ENCODE measurements at places on chromosomes 6 and 20.

DNA sequence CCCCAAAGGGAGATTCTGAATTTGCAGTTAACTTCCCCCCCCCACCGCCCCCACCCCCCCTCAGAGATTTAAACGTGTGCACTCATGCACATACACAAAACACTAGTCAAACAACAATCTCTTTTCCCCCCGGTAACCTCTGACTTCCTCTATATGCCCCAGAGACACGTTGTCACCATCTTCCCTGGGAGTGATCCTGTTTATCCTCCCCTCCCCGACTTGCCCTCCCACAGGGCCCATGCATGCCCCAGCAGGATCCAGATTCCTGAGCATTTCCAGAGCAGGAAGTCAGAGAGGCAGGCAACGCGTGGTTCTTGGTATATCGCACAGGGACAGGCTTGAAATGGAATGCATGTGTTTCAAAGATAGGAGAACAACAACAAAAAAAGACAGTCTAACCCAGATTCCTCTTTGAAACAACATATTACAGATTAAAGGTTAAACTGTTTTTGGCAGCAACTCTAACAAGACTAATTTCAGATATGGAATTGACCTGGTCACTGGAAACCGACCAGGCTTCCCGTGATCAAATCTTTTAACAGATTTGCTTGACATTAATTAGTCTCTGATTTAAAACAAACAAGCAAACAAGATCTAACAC, 1.3 kb downstream of the BLCAP start:
- no peak for DNase-seq

- DNase-seq: no peak
Measured at GRCh38 chr6:114049367-114049966, 78.5 kb upstream of the HDAC2 start.

DNA sequence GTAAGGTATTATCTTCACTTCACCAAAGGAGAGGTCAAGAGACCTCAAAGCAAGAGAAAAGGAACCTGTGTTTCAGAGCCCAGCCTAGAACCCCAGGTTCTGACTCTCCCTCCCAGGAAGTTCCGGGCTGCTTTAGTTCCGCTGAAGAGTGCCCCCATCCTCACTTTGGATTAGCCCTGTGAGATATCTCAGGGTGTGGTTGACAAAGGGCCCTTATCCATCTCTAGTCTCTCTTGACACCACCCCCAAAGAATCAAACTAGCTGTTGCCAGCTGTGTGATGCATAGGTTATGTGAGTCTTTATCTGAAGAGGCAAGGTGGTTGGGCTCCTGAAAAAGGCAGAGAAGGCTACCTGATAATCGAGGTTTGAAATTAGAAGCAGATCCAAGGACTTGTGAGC, 20.6 kb downstream of the BRPF3 start:
- no peak for DNase-seq

- peak; percentile 80 for DNase-seq
Measured at GRCh38 chr6:89281779-89282246, 33.3 kb downstream of the GABRR2 start.

- DNase-seq: peak; percentile 83
Measured at GRCh38 chr6:37051138-37052026, 45.9 kb downstream of the FGD2 start.

- DNase-seq: no peak
Measured at GRCh38 chr6:13457577-13457976, 29.8 kb downstream of the GFOD1 start.

DNA sequence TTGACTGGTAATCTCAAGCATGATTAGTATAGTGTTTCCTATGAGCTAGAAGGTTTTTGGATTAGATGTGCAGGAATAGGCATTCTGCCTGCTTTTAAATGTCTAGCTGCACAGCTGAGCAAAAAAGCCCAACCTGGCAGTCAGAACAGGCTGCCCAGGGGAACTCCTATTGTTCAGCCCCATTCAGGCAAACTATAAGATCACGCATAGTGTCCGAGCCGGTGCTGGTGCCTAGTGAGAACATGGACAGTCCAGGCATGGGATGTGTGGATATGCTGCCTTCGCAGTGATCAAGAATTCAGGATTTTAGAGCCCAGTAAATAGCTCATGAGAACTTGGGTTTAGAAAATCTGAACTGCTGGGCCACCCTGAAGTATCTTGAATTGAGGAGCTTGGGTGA, 348.8 kb downstream of the UTRN start:
- no peak for DNase-seq

DNA sequence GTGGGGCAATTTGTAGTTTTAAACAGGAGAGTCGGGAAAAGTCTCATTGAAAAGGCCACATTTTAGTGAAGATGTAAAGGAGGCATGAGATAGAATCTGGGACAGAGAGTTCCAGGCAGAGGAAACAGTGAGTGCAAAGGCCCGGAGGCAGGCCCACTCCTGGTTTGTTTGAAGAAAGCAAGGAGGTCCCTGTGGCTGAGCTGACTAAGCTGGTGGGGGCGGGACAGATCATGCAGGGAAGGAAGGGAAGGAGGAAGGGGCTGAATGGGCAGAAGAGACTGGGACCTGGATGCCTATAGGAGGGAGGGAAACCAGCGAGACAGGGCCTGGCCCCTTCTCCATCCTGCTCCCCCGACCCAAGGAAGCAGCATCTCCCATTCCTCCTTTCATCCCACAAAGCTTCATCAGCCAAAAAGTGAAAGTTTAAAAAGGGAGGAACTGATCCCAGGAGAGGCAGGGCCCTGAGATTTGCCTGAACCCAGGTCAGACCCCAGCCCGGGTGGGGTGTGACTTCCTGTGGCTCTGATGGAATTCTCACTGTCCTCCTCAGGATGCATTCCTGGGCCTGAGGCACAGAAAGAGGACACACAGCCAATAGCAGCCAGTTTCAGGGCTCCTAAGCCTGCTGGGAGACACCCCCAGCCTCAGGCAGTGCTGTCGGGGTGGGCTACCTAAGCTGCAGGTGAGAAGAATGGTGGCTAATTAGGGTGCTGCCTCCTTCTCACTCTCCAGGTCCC, 54.2 kb upstream of the SIRPA start:
- no peak for DNase-seq

DNA sequence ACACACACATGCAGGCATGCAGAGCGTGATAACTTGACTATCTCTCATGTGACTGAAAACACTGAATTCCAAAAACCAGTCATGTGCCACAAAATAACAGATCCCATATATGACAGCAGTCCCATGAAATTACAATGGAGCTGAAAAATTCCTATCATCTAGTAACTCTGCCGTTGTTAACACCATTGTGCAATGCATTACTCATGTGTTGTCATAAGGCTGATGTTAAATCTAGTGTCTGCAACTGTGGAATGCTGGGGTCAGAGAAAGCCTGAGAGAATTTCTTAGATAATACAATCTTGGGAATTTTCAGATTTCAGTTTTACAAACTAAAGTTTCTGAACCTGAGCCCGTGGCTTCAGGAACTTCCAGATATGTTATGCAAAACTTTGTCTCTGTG, 70.2 kb downstream of the LYRM4 start:
- DNase-seq: no peak

DNA sequence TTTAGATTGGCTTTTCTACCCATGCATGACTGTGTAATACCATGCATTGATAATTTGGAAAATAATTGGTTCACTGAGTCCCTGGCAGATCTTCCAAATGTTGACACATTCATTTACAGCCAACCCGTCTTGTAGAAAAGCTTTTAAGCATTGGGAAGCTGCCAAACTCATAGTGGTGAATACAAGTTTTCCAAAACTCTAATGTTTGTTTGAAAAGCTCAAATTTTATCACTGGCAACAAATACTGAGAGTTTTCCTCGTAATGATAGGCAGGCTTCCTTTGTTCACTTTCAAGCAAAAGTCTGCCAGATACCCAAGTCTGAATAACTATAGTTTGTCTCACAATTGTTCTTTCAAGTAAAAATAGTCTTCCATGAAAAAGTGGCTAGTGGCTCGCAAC, 143.0 kb downstream of the FIG4 start:
- no peak for DNase-seq

GRCh38 chr6:157283330-157283898, 39.9 kb downstream of the TMEM242 start:
- no peak for DNase-seq

GRCh38 chr20:14489544-14489943, 152.1 kb upstream of the FLRT3 start:
- no peak for DNase-seq

DNA sequence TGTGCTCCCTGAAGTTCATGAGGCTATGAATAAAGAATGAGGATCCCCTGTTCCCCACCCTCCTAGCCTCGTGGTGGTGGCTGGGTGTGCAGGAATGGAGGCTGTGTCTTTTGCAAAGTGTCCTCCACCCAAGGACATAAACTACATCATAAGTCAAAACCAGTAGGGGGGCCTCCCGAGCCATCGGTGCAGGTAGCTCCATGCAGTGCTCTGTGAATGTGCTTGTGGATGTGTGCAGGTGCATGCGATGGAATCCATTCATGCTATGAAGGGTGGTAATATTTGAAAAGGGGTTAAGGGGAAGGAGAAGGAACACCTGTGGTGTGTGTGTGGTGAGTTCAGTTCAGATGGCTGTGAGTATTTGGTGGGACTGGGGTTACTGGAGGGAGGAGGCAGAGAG, 197.3 kb downstream of the NRN1 start:
- no peak for DNase-seq
